ENCODE measurements at places on chromosomes 13 and 19.

DNA sequence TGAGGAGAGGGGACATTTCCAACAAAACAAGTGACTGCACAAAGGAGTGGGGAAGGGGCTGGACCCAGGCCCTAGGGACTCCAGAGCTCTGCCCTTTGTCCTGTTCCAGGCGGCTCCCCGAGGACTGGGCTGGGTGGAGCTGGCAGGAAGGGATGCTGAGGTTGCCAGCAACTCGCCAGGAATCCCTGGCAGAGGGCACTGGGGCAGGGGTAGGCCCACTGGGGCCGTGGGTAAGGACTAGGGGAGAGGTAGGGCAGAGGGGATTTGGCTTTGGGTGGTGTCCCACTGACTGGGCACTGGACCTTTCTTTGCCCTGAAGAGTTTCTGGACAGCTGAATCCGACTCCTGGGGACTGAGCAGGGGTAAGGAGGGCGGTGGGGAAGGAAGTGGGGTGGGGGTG is 7.9 kb downstream of the LIPE start:
- DNase-seq, result no peak

DNA sequence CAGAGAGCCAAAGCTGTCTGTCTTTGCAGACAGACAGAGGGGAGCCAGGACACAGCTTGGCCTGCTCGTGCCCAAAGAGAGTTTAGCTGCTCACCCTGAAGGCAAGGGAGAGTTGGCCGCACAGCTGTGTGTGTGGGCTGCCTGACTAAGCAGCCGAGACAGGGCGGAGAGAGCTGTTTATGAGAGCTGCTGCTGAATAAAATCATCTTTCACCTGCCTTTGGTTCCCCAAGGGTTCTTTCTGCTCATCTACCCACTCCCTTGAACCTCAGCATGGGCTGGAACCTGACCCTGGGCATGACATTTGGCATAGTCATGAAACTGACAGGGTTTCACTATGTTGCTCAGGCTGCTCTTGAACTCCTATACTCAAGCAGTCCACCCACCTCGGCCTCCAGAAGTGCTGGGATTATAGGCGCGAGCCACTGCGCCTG is 98.2 kb downstream of the RBM26 start:
- no peak for DNase-seq

DNA sequence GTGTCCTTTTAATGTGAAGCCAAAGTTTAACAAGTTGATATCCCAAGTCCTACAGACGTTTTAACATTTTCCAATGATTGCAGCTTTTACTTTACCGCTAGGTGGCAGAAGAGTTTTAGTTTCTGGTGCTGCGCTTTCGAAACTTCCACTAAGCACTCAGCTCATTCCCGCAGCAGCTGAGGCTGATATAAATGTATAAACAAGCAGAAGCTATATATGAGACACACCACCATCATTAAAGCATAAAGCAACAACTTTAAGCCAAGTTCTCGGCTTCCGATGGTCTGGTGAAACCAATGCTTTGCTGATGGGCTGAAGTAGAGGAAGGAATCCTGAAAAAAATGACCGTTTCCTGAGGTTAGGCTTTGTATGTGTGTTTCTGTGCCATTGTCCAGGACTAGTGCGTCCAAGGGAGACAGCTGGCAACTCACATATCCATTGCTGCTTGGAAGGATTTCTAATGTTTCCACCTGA is 753.9 kb downstream of the OLFM4 start:
- peak; percentile 7 for DNase-seq

- DNase-seq, result peak; percentile 22
These were observed 716 bp upstream of the ZNF420 start for GRCh38 chr19:37077501-37077933.

- DNase-seq, result no peak
These were observed 64.7 kb downstream of the TNFRSF19 start for GRCh38 chr13:23634897-23635296.

DNA sequence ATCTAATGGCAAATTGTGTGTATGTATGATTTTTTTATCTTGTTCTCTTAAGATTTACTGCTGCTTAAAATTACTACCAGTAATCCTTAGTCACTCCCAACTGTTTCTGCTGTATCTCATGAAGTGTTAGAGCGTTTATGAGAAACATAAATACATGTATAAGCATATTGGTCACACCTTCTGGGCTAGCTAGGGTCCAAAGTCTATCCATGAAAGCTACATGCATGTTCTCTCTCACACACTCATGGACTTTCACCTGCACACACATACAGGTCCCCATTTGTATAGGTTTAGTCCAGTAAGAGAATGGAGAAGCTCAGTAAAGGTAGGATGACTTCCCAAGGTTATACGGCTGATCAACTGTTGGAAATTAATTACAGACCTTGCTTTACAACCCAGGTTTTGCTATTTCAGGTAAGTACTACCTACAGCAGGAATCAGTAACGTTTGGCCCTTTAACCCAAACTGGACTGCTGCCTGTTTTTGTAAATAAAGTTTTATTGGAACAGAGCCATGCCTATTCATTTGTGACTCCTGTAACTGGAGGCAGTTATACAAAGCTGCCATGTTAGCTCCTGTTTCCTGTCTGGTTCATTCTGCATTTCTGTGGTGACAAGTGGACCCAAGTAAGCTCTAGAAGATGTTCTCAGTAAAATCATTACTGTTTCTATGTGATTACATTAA is 15.3 kb downstream of the METTL21C start:
- DNase-seq, result no peak

DNA sequence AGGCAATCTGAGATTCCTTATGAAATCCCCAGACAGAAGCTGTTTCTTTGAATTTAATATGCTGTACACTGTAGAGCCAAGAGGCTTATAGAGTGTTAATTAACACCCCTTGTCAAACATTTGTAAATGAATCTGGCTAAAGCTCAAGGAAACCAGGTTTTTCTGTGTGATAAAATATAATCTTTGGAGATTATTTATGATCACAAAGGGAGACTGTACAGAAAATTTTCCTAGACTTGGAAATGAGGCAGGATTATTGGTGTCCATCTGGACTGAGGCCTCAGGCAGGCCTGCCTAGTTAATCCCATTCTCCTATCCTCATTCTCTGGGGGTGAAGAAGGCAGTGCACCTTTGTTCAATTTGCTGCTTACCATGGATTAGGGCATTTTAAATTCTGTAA is 17.8 kb downstream of the KL start:
- no peak for DNase-seq

- no peak for DNase-seq
These were observed 41.0 kb upstream of the ZNF91 start for GRCh38 chr19:23436318-23436717.

DNA sequence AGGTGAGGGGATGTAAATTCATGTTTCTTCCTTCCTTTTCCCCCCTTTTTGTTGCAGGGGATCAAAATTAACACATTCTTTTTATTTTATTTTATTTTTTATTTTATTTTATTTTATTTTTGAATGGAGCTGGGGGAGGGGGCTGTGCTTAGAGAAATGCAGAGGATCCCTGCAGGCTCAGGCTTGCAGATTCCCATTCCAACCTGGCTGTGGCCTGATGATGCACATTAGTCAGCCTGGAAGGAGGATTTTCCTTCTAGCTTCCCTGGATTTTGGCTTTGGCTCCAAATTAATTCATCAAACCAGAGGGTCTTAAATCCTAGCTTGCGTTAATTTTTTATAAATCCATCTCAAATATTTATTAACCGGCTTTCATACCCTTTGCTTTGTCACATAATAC is 67.0 kb downstream of the FREM2 start:
- DNase-seq, result no peak

DNA sequence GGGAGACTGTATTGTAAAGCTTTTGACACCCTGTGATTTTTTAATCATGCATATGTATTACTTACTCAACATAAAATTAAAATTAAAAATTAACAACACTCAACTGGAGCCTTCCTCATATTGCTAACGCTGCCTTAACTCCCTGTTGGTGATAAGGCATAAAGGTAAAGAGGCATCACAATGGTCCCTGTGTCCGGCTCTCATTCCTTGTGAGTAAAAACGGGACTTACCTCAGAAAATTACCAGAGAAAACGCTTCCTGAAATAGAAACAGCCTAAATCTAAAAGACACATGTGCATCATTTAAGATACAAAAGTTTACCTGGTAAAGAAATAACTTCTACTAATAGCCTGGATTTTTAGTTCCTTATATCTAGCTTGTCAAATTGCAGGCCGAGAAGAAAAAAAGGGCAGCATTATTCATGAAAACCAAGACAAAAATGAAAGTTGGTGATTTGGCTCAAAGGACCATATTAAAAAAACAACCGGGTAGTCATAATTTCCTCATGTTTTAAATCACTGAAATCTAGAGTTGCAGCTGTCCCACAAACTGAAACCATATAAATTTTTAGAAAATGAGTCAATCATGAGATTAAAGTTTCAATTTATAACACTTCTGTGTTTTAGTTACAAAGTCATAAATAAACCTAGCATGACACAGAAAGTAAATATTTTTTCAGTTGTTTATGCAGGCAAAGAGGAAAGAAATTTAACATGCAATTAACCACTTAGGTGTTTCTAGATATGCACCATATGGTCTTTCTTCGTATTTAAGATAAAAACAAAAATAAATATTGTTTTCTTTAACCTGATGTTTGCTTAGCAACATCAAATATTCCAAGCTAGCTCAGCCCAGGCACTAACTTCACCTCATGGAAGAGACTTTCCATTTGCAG is 94.7 kb downstream of the MIPEP start:
- DNase-seq, result peak; percentile 47

DNA sequence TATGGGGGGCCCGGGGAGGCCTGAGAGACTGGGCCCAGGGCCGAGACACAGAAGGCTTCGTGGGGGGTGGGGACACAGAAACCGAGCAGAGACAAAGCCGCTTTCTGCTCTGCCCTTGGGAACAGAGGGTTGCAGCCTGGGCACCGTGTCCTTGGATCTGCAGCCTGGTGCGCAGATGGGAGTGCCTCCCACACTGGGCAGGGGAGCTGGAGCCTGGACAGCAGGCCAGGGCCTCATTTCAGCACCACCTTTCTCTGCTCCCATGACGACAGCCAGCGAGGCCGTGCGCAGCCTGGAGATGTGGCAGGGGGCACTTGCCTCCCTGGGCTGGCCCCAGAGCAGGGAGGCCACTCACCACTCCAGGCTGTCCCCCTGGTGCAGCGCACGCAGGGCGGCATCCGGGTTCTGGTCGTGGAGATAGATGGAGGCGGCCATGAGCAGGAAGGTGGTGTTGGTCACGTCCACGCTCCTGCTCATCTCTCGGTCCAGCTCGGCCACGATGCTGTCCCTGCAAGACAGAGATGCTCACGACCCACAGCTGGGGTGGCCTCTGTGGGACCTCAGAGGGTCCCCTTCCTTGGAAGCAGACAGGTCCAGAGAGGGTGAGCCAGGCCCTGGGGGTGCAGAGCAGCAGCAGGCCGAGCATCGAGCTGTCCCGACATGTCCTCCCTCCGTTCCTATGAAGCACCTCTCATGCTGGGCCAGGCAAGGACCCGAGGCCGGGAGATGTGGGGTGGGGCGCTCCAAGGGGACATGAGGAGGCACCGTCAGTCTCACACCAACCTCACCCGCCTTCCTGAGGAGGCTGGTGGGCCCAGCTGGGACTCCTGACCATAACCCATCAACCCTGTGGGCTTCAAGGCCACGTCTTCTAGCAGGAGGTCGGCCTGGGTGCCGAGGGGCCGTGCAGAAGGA is 10.9 kb upstream of the CERS1 start:
- DNase-seq, result no peak

DNA sequence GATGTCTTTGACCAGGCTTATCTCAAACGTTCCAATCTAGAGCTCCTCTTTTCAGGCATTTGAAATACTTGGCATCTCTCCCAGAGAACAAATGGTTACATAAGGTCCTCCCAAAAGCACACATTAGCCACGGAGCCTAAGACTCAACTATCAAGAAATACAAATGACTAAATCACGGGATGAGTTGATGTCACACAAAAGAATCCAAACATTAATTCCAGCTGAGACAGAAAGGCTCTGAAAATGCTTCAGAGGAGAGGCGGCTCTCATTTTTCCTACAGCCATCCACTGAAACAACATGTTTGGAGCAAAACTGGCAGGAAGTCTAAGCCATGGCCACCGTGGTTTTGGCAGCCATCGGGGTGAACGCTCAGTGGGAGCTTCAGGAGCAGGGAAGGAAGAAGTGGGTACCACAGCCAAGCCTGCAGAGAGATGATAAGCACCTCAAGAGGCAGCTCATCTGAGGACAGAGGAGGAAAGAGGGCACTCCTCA is 122.5 kb downstream of the STK24 start:
- DNase-seq, result peak; percentile 95

DNA sequence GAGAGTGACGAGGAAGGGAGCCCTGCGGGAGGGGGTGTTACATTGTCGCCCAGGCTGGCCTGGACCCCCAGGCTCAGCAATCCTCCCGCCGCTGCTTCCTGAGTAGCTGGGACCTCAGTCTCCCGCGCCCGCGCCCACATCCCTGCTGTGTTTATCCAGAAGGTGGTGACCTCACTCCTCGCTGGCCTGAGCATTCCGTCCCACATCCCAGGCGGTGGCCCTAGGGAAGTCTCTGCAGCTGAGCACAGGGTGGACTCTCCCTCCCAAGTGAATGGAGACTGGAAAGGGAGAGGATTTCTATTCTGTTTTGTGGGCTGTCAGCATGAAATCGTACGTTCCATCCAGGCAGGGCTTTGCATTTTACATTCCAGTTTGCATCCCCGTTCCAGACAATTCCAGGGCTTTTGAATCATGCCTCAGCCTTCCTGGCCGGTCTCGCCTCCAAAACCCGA is 401 bp upstream of the ZNF765 start:
- DNase-seq, result peak; percentile 41

DNA sequence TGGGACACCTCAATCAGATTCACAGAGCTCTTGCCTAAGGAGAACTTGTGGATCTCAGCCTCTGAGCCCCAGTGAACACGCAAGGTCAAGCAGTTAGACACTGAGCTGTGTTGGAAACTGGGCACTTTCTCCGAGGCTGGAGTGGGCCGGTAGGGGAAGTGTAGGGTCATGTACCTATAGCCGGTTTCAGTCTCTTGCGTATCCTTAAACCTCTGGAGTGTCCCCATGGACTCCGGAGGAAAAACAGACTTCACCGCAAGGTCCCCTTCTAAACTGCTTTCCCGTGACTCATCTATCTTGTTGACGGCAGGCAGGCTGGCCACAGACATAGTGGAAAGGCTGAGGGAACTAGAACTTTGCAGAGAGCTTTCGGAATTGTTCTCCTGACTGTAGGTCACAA is 11.3 kb downstream of the IQCN start:
- no peak for DNase-seq

DNA sequence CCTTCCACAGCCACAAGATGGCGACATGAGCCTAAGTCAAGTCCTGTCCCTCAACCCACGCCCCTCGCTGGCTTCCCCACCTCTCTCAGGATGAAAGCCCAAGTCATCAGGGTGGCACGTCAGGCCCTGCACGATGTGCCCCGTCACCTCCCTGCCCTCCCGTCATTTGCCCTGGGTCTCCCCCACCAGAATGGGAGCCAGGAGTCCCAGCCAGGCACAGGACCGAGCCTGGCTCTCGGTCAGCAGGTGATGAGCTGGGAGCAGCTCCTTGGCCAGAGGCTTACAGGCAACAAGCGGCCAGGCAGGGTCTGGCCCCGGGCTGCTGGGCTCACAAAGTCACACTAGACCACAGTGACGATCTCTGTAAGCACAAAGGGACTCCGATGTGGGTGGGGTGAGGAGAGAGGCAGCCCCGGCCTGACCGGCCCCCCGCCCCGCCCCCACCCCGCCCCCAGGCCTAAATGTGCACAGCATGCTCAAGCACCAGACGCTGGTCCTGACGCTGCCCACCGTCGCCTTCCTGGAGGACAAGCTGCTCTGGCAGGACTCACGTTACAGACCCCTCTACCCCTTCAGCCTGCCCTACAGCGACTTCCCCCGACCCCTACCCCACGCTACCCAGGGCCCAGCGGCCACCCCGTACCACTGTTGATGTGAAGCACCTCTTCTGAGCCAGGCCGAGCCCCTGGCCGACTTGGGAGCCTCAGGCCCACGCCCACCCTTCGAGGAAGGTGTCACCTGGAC is 7.3 kb downstream of the MRPL4 start:
- no peak for DNase-seq
